ENCODE measurements at places on chromosomes 11 and 22. TPM values are rescaled to one million over a fixed set of nuclear protein-coding genes. Genes with fewer than 3 reads are reported as not detected.
A peak's percentile ranks its signal among the peaks of the same experiment; 100 is the strongest.

The SEC14L2 gene
- 4.5 TPM for total RNA-seq

DNA sequence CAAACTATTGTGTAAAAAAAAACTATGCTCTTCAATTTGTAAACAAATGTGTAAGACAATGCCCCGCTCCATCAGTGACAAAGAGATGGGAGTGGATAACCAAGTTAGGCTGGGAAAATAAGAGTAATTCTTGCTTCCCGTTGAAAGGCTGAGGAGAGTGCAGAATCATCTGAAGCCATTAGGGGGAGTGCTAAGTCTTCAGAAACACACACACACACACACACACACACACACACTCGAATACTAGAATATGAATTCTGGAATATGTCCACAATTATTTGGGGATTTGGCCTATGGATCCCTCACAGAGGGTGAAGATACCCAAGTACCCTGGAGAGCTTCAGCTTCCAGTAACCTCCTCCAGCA, 27.8 kb upstream of the ROBO3 start:
- DNase-seq, result no peak
- H3K27me3 ChIP-seq, result peaks cover 53% of the 10 kb centered on the region
- H3K4me3 ChIP-seq, result no peak overlapping the region
- H3K4me1 ChIP-seq, result peaks cover 11% of the 10 kb centered on the region
- H3K27ac ChIP-seq, result no peak overlapping the region
- H3K36me3 ChIP-seq, result no peaks in the 10 kb centered on the region

The OVOL1 gene
- total RNA-seq, result 19.9 TPM

- H3K27ac ChIP-seq, result peak overlapping the region; percentile 17
- no peak for DNase-seq
- H3K4me3 ChIP-seq, result no peak overlapping the region
- no peaks in the 10 kb centered on the region for H3K36me3 ChIP-seq
- H3K4me1 ChIP-seq, result peaks cover 24% of the 10 kb centered on the region
Observed at GRCh38 chr11:77140231-77140851, 12.3 kb downstream of the MYO7A start.

DNA sequence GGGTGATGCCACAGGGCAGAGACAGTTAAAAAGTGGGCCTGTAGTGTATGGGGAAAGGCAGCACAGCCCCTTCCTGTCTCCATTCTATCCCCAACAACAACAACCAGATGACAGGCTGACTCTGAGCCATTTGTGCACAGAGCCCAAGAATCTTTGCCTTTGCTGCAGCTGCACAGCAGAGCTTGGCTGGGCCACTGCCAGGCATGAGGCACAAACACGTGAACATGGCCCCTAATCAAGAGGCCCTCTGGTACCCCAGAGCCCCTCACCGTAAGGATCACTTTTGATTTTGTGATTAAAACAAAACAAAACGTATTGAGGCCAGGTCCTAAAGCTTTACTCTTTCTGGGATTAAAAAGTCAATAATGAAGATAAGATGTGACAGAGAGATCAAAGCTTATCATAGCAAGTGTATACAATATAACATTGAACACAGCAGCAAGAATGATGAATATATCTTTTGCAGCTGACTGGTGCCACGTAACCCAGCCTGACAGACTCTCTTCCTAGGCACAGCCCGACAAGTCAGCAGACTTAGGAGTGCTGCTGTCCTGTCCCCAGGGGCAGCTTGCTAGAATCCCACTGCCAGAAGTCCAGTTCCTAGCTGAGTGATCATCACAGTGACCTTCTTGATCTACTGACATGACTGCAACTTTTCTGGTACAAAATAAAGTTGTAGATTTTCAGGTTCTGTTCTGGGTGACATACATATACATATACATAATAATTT, 117.8 kb downstream of the SERGEF start:
- H3K4me1 ChIP-seq, result no peaks in the 10 kb centered on the region
- no peaks in the 10 kb centered on the region for H3K36me3 ChIP-seq
- no peak overlapping the region for H3K27ac ChIP-seq
- no peak for DNase-seq
- H3K27me3 ChIP-seq, result no peaks in the 10 kb centered on the region

GRCh38 chr11:127055236-127055635, 54.7 kb upstream of the KIRREL3 start:
- no peak overlapping the region for H3K27ac ChIP-seq
- H3K4me3 ChIP-seq, result no peak overlapping the region
- no peaks in the 10 kb centered on the region for H3K36me3 ChIP-seq
- DNase-seq, result no peak
- H3K27me3 ChIP-seq, result no peaks in the 10 kb centered on the region

GRCh38 chr11:79547256-79547655, 106.4 kb upstream of the TENM4 start:
- no peaks in the 10 kb centered on the region for H3K27me3 ChIP-seq
- H3K27ac ChIP-seq, result no peak overlapping the region
- H3K4me3 ChIP-seq, result no peak overlapping the region
- DNase-seq, result no peak
- H3K4me1 ChIP-seq, result no peaks in the 10 kb centered on the region

The MS4A7 gene
- total RNA-seq, result 43.5 TPM

DNA sequence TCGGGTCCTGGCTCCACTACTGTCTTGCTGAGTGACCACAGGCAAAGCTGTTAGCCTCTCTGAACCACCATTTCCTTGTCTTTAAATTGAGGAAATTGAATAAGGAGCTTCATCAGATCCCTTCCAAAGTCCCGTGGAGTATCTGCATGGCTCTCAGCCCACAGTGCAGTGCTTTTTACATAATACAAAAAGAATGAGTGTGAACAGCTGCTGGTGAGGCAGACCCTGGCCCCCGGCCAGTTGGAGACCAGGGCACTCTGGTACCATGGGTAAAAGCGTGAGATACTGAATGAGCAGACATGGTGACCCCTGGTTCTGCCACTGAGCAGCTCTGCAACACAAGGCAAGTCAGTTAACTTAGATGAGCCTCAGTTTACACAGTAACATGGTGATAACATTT, 86.8 kb downstream of the GALNT18 start:
- H3K4me3 ChIP-seq, result no peak overlapping the region
- no peak for DNase-seq
- H3K27ac ChIP-seq, result no peak overlapping the region
- H3K36me3 ChIP-seq, result no peaks in the 10 kb centered on the region
- H3K4me1 ChIP-seq, result peaks cover 31% of the 10 kb centered on the region
- no peaks in the 10 kb centered on the region for H3K27me3 ChIP-seq

GRCh38 chr11:19344661-19345518, 104.1 kb upstream of the E2F8 start:
- DNase-seq, result peak; percentile 29
- H3K4me3 ChIP-seq, result peak overlapping the region; percentile 39
- H3K36me3 ChIP-seq, result no peaks in the 10 kb centered on the region
- peaks cover 91% of the 10 kb centered on the region for H3K27me3 ChIP-seq
- H3K4me1 ChIP-seq, result peaks cover 13% of the 10 kb centered on the region

GRCh38 chr11:65530157-65530496, 5.2 kb downstream of the SCYL1 start:
- H3K27ac ChIP-seq, result no peak overlapping the region
- H3K36me3 ChIP-seq, result peaks cover 23% of the 10 kb centered on the region
- no peak for DNase-seq
- H3K4me3 ChIP-seq, result no peak overlapping the region
- H3K27me3 ChIP-seq, result no peaks in the 10 kb centered on the region

- H3K27ac ChIP-seq, result peak overlapping the region; percentile 38
- H3K4me1 ChIP-seq, result peaks cover 14% of the 10 kb centered on the region
- no peak for DNase-seq
- no peaks in the 10 kb centered on the region for H3K27me3 ChIP-seq
Observed at GRCh38 chr11:48005831-48006270, 25.5 kb downstream of the PTPRJ start.

The CFAP300 gene
- 33.2 TPM for total RNA-seq

The OR5T1 gene
- total RNA-seq, result not detected

- no peak overlapping the region for H3K27ac ChIP-seq
- H3K4me1 ChIP-seq, result no peaks in the 10 kb centered on the region
- no peaks in the 10 kb centered on the region for H3K36me3 ChIP-seq
- DNase-seq, result no peak
Observed at GRCh38 chr11:69199583-69200315, 44.0 kb downstream of the SMIM38 start.

- no peak overlapping the region for H3K27ac ChIP-seq
- H3K27me3 ChIP-seq, result no peaks in the 10 kb centered on the region
- no peaks in the 10 kb centered on the region for H3K36me3 ChIP-seq
- DNase-seq, result no peak
Observed at GRCh38 chr11:10611979-10612862, 43.8 kb upstream of the LYVE1 start.

The FDXACB1 gene
- total RNA-seq, result not detected

GRCh38 chr11:1926156-1927025, 6.9 kb downstream of the TNNT3 start:
- H3K4me1 ChIP-seq, result no peaks in the 10 kb centered on the region
- no peak overlapping the region for H3K27ac ChIP-seq
- no peak overlapping the region for H3K4me3 ChIP-seq
- H3K36me3 ChIP-seq, result no peaks in the 10 kb centered on the region

- H3K27me3 ChIP-seq, result peaks cover 80% of the 10 kb centered on the region
- no peaks in the 10 kb centered on the region for H3K4me1 ChIP-seq
- DNase-seq, result no peak
- H3K36me3 ChIP-seq, result no peaks in the 10 kb centered on the region
- no peak overlapping the region for H3K27ac ChIP-seq
- H3K4me3 ChIP-seq, result no peak overlapping the region
Observed at GRCh38 chr11:1728931-1729691, 21.3 kb downstream of the IFITM10 start.

DNA sequence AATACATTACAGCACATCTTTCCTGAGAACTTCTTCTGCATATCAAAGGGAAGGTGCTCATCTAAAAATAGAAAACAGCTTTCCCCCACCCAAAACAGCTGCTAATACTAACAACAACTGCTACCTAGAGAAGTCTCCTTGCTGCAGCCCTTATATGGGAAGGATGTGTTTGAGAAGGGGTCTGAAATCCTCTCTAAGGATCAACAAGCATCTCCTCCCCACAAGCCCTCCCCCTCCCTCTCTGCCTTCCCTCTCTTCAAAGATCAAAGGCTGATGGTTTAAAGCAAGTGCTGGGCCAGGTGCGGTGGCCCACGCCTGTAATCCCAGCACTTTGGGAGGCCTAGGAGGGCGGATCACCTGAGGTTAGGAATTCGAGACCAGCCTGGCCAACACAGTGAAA, 33.5 kb downstream of the SCUBE2 start:
- DNase-seq, result no peak
- no peaks in the 10 kb centered on the region for H3K4me1 ChIP-seq
- H3K36me3 ChIP-seq, result no peaks in the 10 kb centered on the region
- H3K4me3 ChIP-seq, result no peak overlapping the region
- no peaks in the 10 kb centered on the region for H3K27me3 ChIP-seq
- H3K27ac ChIP-seq, result no peak overlapping the region

DNA sequence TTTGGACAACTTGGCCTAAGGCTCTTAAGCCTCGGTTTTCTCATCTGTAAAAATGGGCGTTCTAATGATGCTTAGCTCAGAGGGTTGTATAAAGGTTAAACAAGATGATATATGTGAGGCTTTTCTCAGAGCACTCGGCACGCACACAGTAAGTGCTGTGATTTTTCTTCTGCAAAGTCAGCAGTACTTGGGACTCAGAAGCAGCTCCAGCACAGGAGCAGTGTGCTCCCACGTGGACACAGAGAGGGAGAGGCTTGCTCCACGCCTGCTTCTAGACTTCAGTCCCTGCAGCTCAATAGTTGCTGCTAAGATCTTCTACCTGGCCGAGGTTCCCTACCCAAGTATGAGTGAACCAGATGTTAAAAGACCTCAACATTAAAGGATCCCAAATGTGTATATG, 39.9 kb upstream of the PHF21A start:
- H3K36me3 ChIP-seq, result no peaks in the 10 kb centered on the region
- no peak overlapping the region for H3K27ac ChIP-seq
- no peak for DNase-seq
- H3K4me1 ChIP-seq, result peaks cover 7% of the 10 kb centered on the region

DNA sequence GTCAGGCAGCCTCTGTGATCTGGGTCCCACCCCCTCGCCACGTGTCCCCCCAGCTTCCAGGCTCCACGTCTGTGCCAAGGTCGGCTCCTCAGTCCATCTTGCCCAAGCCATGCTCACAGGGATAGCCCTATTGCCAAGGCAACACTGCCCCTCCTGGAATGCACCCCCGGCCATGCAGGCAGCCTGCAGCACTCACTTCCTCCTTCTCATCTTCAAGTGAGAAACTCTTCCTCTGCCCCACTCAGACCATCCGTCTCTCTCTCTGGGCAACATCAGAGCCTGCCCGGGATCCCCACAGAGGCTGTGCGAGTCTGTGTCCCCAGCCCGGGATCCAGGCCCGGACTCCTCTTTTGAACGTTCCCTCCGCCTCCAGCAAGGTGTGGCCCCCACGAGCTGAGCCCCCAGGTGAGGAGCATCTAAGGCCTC, 852.3 kb downstream of the BRD1 start:
- DNase-seq, result no peak
- peaks cover 9% of the 10 kb centered on the region for H3K27me3 ChIP-seq
- H3K4me3 ChIP-seq, result no peak overlapping the region
- H3K27ac ChIP-seq, result no peak overlapping the region
- H3K36me3 ChIP-seq, result no peaks in the 10 kb centered on the region

- H3K27ac ChIP-seq, result peak overlapping the region; percentile 97
- H3K36me3 ChIP-seq, result no peaks in the 10 kb centered on the region
- DNase-seq, result peak; percentile 75
- H3K4me3 ChIP-seq, result peak overlapping the region; percentile 83
- peaks cover 15% of the 10 kb centered on the region for H3K4me1 ChIP-seq
Observed at GRCh38 chr11:11842421-11843008, 743 bp downstream of the USP47 start.

The MUC6 gene
- total RNA-seq, result not detected

DNA sequence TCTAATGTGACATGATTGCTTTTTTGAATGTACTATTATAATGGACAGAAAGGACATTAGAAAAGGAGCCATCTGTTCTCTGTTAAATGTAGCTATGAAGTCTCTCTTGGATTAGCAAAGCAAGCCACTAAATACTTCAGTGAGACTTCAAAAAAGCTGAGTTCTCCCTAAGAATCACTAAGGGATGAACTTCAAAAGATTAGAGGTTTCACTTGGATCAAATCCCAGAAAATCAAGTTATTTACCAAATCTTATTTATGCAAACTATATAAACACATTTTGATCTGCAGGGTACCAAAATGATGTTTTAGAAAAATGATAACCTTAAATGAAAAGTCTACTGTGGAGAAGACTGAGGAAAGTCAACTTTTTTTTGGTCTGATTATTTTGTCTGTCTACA, 82.1 kb upstream of the MTMR2 start:
- H3K27me3 ChIP-seq, result no peaks in the 10 kb centered on the region
- H3K36me3 ChIP-seq, result no peaks in the 10 kb centered on the region

- no peaks in the 10 kb centered on the region for H3K27me3 ChIP-seq
- no peak for DNase-seq
- no peak overlapping the region for H3K27ac ChIP-seq
- H3K4me1 ChIP-seq, result peaks cover 11% of the 10 kb centered on the region
Observed at GRCh38 chr22:24016156-24016555, 5.1 kb downstream of the CABIN1 start.

Data from transverse colon (tissue), 4 donors.